NCI-H69 (cell line): ENCODE measurements at places on chromosomes 11 and 22.

GRCh38 chr11:69650081-69650831 lies 9.3 kb downstream of the CCND1 start:
- DNase-seq: peak; percentile 7

DNA sequence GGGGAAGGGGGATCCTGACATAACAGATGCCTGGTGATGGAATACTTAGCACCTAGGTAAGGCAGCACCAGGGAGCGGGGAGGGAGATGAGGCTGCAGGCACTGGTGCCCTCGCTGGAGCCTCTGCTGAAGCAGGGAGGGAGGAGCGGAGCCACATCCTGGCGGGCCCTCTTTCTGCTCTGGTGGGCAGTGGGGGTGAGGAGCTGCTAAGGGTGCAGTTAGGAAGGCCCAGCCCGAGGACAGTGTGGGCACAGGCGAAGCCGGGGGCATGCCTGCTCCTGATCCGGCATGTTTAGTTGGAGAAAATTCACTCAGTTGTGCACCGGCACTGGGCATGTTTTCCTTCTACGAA lies 83.9 kb downstream of the MED15 start:
- DNase-seq: no peak

DNA sequence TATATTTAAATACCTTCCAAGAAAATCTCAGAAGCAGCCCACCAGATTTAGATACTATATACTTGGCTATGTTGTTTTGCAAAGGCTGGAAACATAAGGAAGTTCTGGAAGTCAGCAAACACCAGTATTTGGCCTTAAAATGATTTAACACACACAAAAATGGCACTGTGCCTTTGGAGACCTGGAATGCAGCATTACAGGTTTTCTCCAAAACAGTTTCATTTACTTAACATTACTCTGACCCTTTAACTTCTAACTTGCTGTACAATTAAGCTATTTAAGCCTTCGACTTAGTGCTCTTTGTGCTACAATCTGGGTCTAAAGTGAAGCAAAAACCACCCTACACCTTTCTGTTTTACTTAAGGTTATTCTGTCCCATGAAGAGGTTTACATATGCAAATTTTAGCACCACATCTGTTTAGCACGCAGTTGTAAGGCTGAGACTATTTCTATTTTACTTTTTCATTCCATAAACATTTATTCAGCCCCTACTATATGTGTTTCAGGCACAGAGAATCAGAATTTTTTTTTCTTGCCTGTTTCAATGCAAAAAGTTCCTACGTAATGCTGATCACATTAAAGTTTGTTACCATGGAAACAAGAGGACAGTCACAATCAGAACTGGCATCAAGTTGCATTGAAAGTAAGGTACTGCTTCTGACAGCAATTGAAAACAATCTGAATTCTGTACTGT lies 70.3 kb downstream of the MAML2 start:
- no peak for DNase-seq

- DNase-seq: no peak
Observed at GRCh38 chr22:41238570-41239442, 1.9 kb downstream of the CHADL start.

DNA sequence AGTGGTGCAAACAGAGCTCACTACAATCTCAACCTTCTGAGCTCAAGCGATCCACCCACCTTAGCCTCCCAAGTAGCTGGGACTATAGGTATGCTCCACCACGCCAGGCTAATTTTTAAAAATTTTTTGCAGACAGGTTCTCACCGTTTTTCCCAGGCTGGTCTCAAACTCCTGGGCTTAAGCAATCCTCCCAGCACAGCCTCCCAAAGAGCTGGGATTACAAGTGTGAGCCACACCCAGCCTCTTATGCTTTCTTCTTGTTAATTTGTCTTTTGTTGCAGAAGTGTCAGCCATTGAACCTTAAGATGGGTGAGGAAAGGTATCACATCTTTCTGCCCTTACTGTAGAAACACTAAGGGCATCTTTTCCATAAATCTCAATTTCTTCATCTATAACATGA lies 34.9 kb downstream of the DENND5A start:
- no peak for DNase-seq

DNA sequence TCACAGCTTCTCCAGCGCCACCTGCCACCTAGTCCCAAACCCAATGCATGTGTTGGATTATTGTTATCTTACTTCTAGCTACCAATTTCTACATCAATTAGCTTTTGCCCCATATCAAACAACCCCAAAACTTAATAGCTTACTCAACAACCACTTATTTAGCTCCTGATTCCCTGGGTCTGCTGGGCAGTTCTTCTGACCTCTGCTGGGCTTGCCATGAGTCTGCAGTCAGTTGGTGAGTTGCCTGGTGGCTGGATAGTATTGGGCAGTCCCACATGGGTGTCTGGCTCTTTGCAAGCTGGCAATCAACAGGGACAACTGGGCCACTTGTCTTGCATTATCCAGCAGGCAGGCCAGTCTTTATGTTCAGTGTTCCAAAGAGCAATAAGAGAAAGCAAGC lies 13.6 kb upstream of the MS4A15 start:
- no peak for DNase-seq

DNA sequence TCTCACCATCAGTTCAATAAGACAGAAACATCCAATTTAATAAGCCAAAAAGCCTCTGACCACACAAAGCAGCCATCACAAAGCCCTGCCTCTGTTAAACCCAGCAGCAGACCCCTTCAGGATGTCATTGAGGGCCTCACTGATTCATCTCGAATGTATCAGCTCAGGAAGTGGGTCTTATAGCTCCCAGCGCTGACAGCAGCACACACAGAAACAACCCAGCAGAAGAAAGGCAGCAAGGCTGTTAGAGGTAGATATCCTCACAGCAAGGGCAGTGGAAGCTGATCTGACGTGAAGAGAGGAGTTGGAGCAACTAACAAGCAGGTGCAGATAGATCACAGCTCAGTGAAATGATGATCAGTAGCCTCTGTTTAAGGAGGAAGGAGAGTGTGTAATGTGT lies 86.2 kb upstream of the NCAM1 start:
- DNase-seq: no peak

DNA sequence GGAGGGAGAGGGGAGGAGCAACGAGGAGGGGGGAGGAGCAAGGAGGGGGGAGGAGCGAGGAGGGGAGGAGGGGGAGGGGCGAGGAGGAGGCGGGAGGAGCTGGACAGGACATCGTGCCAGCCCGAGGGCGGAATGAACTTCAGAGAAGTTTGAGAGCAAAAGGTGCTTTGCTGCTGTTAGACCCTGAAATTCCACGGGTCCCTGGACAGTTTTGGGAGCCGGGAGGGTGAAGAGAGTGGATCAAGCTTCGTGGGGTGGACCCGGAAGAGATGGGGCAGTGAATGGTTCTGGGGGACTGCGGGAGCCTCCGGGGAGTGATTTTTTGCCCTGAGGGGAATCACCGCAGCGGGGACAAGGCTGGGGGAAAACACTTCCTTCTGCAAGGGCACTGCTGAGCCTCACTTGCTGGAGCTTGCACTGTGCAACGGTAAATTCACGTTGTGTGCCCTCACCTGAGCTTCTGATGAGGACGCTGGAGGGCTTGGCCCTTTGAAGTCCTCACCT lies 10.7 kb upstream of the NLRP6 start:
- peak; percentile 35 for DNase-seq

DNA sequence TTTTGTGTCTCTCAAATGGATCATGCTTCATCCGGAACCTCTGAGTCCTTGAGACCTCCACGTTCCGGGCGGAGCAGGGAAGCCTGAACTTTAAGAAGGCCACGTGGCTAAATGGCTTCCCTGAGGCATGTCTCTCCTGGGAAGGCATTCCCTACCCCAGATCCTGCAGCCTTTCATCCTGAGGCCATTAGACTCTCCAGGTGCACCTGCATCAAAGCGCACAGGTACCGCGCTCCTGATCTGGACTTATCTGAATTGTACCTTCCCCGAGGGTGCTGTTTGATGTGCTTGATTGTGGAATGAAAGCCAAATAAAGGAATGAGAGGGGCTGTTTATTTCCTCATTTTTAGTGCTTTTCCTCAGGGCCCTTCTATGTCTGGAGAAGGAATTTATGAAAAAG lies 22.5 kb downstream of the C22orf31 start:
- DNase-seq: peak; percentile 63

DNA sequence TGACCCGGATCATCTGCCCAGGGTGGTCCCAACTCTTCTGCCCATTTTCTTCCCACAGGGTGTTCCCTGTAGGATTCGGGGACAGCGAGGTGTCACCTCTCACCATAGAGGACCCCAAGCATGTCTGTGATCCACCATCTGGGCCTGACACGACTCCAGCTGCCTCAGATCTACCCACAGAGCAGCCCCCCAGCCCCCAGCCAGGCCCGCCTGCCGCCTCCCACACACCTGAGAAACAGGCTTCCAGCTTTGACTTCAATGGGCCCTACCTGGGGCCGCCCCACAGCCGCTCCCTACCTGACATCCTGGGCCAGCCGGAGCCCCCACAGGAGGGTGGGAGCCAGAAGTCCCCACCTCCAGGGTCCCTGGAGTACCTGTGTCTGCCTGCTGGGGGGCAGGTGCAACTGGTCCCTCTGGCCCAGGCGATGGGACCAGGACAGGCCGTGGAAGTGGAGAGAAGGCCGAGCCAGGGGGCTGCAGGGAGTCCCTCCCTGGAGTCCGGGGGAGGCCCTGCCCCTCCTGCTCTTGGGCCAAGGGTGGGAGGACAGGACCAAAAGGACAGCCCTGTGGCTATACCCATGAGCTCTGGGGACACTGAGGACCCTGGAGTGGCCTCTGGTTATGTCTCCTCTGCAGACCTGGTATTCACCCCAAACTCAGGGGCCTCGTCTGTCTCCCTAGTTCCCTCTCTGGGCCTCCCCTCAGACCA lies 24.0 kb downstream of the CSF2RB start:
- no peak for DNase-seq

- peak; percentile 21 for DNase-seq
Observed at GRCh38 chr11:93484716-93485115, 58.5 kb downstream of the SMCO4 start.

GRCh38 chr11:68798221-68798813 lies 43.4 kb downstream of the CPT1A start:
- peak; percentile 52 for DNase-seq

- no peak for DNase-seq
Observed at GRCh38 chr11:95727111-95727510, 62.5 kb downstream of the FAM76B start.

GRCh38 chr22:21970037-21970799 lies 12.4 kb downstream of the TOP3B start:
- no peak for DNase-seq

- DNase-seq: no peak
Observed at GRCh38 chr11:71538666-71538990, 803 bp downstream of the KRTAP5-8 start.

GRCh38 chr11:1338201-1339065 lies 29.0 kb upstream of the TOLLIP start:
- no peak for DNase-seq

DNA sequence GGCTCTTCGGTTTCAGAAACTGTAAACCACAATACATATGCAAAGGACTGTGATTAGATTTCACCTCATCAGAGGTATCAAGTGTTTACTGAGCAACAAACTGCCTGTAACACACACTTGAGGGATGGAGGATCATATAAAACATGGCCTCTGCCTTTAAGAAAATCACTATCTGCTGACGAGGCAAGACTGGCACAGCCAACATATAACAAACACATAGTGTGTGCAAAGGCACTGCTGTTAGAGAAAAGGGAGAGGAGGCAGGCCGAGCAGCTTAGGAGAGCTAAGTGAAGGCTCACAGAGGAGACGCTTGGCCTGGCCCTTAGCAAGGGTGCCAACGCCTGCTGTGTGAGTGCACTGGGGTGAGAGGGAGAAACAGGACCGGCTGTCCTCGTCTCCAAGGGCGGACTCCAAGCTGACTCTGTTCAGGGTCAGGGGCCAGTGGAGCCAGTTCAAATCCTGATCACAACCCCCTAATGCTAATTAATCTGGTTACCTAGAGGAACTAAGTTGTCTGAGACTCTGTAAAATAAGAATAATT lies 48.2 kb downstream of the LRFN4 start:
- no peak for DNase-seq

GRCh38 chr11:22194306-22194705 lies 1.4 kb downstream of the ANO5 start:
- peak; percentile 44 for DNase-seq

- no peak for DNase-seq
Observed at GRCh38 chr11:16007514-16007913, 348.8 kb downstream of the SOX6 start.

DNA sequence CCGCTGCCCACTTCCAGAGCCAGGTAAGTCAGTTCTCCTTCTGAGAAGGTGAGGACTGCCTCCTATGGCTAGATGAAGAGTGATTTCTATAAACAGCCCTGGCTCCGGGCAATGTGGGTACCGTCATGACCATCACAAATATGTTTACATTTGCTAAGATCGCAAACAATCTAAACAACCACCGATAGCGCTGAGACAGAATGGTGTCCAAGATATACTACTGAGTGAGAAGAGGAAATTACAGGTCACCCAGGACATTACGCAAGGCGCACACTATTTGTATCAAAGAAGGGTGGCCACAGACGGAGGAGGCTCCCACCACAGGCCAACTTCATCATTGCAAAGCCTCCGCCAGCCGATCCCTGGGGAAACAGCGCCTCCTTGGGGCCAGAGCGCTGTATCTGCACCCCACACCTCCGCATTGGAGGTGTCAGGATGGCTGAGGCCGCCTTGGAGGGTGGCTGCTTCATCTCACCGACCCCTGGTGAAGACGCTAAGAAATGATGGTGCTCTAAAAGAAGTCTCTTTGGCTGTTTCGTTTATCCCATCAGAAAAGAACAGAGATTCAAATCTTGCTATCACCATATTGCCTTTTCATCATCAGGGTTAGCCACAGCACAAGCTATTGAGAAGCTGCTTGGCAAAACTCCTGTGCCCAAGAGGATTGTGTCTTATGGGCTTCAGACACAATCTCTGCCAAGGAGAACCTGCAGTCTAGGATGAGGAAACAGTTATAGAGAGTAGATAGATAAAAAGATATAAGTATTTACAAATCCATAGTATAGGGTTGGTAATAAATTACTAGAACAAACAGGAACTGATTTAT lies 12.3 kb upstream of the ASRGL1 start:
- DNase-seq: peak; percentile 69

- DNase-seq: no peak
Observed at GRCh38 chr22:47245786-47246185, 483.3 kb downstream of the TBC1D22A start.

GRCh38 chr22:33582822-33583400 lies 337.4 kb downstream of the LARGE1 start:
- no peak for DNase-seq

GRCh38 chr22:48337957-48338792 lies 1489.5 kb downstream of the BRD1 start:
- DNase-seq: no peak

GRCh38 chr11:98069861-98070260 lies 950.9 kb upstream of the CNTN5 start:
- DNase-seq: no peak

GRCh38 chr11:17552041-17552355 lies 4.9 kb downstream of the OTOG start:
- no peak for DNase-seq
